ENCODE measurements at places on chromosomes 4 and X. TPM values are rescaled to one million over a fixed set of nuclear protein-coding genes. Genes with fewer than 3 reads are reported as not detected.

BGN gene
- total RNA-seq, result not detected

CD38 gene
- 89.6 TPM for total RNA-seq

TMEM255A gene
- total RNA-seq, result not detected

RASSF6 gene
- total RNA-seq, result not detected

BCAP31 gene
- total RNA-seq, result 154 TPM

BEX5 gene
- total RNA-seq, result 0.71 TPM

MAGEA6 gene
- not detected for total RNA-seq

MAGEA12 gene
- not detected for total RNA-seq

PDCL2 gene
- total RNA-seq, result not detected

NLGN3 gene
- 1.0 TPM for total RNA-seq

CABS1 gene
- total RNA-seq, result not detected

PWWP3B gene
- not detected for total RNA-seq

NAAA gene
- 31.9 TPM for total RNA-seq

HAUS7 gene
- total RNA-seq, result 75.7 TPM

CT45A2 gene
- total RNA-seq, result not detected

RRH gene
- total RNA-seq, result not detected

MAGEA2B gene
- not detected for total RNA-seq

ADGRG4 gene
- total RNA-seq, result not detected

FGFR3 gene
- 0.30 TPM for total RNA-seq

ENOPH1 gene
- 68.0 TPM for total RNA-seq

CLIC2 gene
- total RNA-seq, result 0.17 TPM

XAGE5 gene
- total RNA-seq, result not detected

CXorf58 gene
- not detected for total RNA-seq

RBM3 gene
- 317 TPM for total RNA-seq

EDA gene
- 1.2 TPM for total RNA-seq

ZAR1 gene
- total RNA-seq, result not detected

HSFX4 gene
- not detected for total RNA-seq

ATP7A gene
- 7.6 TPM for total RNA-seq

TRIM61 gene
- total RNA-seq, result 3.7 TPM

UGT8 gene
- total RNA-seq, result not detected

PLAC8 gene
- total RNA-seq, result 41.2 TPM

ARHGEF6 gene
- 38.0 TPM for total RNA-seq

UGT2B15 gene
- total RNA-seq, result not detected

MSMO1 gene
- 82.3 TPM for total RNA-seq

CLCN4 gene
- total RNA-seq, result not detected

CTAG2 gene
- not detected for total RNA-seq

PRRG3 gene
- total RNA-seq, result not detected

PGAM4 gene
- 0.79 TPM for total RNA-seq

GPR119 gene
- total RNA-seq, result not detected

USP17L13 gene
- total RNA-seq, result not detected

SULT1E1 gene
- not detected for total RNA-seq

PARM1 gene
- not detected for total RNA-seq

All from activated CD4-positive, alpha-beta T cell treated with anti-CD3 and anti-CD28 coated beads, Interleukin-2, amount 10 ng/mL, durations not matched to agents 24 days and 14 days (primary cell).